Activated naive CD8-positive, alpha-beta T cell treated with anti-CD3 and anti-CD28 coated beads for 36 hours (primary cell): ENCODE measurements at places on chromosomes 2 and 18. TPM values are rescaled to one million over a fixed set of nuclear protein-coding genes. Genes with fewer than 3 reads are reported as not detected.

DNA sequence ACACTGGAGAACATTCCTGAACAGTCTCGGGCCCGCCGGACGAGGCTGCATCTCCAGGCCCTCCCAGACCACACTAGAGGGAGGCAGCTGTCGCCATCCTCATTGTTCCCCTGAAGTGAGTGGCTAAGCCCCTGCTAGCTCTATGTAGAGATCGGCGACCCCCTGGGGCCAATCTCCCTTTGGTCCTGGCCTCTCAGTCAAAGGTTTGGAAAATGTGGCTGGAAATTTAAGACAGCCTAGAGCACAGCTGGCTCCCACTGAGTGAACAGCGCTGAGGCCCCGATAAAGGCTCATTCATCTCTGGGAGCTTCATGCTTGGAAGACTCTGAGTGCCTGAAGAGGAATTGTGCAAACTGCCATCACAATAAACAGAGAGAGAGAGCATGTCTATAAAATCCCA is 360.3 kb downstream of the CLIP4 start:
- no peak for DNase-seq

DNA sequence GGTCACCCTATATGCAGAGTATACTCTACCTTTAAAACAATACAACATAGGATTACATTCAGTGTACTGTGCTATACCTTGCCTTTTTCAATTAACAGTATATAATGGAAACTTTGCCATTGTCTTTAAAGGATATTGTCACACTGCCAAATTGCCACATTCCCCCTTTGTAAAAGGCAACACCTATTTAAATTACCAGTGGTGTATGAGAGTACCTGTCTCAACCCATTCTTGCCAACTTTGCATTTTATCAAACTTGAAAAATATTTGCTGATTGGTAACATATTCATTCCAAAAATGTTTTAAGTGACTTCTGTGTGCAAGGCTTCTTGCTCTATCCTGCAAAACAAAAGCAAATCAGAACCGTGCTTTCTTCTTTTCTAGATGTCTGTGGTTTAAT is 92.9 kb downstream of the FMNL2 start:
- DNase-seq = no peak

- DNase-seq = no peak
These were observed 34.8 kb upstream of the ACAA2 start for GRCh38 chr18:49848115-49848514.

DNA sequence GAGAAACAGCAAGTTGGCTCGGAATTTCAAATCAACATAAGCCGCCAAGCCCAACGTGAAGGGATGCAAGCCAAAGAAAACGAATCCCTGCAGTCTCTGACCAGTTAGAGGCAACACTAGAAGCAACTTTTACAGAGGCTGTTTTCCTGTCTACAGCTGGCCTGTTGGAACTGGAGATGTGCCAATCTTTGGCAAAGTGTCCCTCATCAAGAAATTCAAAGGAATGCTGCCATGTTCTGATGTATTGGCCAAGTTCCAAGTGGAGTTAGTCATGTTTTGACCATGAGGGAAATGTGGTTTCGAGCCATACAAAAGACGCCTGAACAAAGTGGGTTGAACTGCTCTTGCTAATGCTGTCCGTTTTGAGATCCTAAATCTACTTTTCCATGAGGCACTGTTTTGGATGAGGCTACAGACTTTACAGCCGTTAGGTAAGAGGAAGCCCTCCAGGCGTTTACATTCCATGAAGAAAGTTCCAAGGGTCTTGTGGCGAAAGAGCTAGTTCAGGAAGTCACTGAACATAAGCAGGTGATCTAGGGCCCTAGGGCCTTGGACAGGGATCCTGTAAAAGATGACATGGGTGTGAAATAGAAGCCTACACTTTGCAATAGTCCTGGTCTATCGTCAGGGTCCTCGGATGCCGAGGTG is 140.7 kb upstream of the PXDN start:
- DNase-seq = no peak

DNA sequence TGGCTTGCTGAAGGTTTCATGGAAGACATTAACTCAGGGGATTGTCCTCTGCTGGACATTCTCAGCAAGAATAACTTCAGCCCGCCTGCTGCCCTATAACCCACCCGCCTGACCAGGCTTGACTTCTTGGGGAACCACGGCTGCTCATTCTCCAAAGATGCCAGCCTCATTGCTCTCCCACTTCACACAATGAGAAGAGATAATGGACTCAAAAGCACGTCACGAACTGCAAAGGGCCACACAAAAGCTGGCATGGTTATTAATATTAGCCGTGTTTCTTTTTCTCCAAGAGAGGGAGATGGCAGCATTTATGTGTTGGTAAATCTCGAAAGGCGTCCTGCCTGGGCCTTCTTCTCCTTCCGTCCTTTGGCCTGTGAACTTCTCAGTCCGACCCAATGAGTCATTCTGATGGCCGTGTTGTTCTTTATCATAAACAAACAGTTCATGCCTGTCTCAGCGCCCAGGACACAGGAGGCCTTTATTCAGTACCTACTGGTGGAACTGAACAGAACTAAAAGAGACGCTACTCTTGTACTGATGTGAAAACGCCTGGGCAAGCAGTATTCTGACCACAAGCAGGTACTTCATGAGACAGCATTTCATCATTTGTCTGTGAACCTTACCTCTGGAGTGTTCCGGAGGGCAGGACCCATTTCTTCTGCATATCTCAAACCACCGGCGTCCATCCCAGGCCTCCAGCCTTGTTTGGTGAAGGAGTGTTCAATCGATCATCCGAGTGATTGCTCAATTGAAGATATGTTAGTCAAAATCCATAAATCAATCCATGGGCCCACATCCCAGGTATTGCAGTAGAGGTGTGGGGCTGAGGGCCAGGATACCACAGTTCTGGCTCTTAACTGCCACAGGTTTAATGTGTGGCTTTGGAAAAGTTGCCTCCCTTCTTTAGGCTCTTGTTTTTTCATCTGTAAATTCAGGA is 25.1 kb upstream of the KLHL29 start:
- no peak for DNase-seq

The SYT4 gene
- total RNA-seq = not detected

DNA sequence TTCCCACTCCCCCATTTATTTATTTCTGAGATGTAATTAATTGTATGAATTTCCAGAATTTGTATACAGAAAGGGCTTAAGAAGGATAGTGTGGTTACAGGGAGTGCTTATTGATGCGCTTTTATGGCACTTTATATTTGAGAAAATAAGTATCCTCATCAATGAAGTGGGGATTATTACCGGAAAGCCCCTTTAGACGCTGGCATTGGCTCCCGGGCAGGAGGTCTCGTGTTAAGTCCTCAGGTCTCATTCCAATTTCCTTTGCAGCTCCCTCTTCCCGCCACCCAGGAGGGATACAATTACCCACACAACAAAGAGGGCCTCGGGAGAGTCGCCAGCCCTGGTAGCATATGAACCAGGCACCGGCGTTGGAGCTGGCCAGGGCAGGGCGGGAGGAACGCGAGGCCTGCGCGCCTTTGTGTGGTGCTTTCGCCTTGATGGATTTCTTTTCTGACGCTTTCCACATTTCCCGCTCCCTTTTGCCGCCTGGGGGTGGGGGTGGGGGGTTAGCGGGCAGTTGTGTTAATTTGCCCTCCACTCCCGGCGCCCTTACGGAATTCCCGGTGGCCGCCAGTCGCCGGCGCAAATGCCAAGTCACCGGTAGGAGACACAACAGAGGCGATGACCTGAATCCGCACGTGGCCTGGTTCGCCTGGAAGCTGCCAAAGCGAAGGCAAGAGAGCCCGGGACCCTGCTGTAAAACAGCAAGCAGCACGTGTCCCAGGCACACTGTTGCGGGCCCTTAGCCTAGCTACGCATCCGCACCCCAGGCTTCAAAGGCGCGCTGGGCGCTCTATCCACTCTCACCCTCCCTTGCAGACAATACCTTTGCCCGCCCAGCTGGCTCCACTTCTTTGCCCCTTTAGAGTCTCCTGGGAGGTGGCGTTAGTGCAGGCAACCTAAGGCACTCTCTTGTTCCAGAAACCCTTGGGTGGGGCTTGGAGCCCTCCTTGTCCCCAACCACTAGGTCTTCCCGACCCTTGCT is 3.3 kb downstream of the GAD1 start:
- DNase-seq = no peak

GRCh38 chr2:127619203-127619590 is 26.8 kb upstream of the GPR17 start:
- no peak for DNase-seq

GRCh38 chr2:25041307-25041927 is 459 bp upstream of the EFR3B start:
- peak; percentile 8 for DNase-seq

The POMC gene
- 6.3 TPM for total RNA-seq

DNA sequence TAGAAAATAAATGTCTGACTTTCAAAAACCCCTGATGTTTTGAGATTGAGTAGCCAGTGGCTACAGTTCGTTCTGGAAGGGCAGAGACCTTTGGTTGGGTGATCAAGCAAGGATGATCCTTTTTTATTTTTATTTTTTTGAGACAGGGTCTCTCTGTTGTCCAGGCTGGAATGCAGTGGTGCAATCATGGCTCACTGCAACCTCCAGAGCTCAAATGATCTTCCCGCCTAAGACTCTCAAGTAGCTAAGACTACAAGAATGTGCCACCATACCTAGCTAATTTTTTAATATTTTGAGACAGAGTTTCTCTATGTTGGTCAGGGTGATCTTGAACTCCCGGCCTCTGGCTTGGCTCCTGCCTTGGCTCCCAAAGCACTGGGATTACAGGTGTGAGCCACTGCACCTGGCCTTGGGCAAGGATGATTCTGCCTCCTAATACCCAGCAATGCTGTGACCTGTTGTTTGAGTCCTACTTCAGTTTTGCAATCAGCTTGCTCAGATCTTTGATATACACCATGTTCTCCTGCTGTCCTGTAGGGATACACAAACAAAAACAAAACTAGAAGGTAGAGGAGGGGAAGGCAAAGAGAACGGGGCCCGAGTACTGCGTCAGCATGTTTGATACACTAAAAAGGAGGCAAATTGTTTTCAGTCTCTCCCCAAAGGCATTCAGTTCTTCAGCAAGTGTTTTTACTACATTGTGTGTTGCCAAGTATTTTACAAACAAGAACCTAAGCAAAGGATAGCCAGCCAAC is 59.2 kb upstream of the LYPD6B start:
- DNase-seq = no peak

The CIB4 gene
- total RNA-seq = not detected

GRCh38 chr2:6750411-6751158 is 115.1 kb downstream of the CMPK2 start:
- DNase-seq = no peak

The G6PC2 gene
- total RNA-seq = not detected

- no peak for DNase-seq
These were observed 297.9 kb downstream of the LRATD1 start for GRCh38 chr2:14930441-14930840.

DNA sequence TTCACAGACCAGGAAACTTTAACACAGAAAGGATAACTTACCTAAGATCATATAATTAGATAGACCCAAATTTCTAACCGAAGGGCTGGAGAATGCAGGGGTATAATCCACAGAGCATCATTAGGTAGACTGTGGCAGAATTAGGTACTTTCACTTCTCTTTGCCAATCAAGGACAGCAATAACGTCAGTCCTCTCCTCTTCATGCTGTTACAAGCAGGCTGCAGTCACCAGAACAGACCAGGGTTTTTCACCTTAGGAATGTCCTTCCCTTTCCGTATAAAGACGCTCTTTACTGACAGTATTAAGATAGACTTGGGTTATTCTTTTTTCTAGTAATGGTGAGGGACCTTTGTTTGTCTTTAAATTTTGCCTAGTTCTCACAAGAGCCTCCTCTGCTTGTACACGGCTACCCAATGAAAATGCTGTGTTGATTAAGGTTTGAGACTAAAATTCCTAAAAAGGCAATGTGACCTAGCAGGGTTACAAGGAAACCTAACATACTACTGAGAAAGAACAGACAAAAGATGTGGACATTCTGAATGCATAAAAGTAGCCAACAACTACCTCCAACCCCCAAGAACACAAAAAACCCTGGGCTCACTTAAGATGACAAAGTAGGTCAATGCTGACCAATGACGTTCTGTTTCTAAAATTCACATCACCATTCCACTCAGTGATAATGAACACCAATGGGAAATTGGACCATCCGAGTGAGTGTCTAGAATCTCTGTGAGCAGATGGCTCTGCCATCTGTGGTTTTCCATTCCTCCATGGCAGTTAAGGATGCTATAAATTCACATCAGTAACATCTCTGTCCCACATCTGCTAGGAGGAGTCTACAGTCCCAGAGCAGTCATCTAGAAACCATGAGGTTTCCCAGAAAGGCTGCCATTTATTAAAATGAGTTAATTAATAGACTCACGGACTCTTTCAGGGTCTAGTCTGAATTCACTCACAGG is 2.1 kb downstream of the PDIA6 start:
- DNase-seq = no peak

DNA sequence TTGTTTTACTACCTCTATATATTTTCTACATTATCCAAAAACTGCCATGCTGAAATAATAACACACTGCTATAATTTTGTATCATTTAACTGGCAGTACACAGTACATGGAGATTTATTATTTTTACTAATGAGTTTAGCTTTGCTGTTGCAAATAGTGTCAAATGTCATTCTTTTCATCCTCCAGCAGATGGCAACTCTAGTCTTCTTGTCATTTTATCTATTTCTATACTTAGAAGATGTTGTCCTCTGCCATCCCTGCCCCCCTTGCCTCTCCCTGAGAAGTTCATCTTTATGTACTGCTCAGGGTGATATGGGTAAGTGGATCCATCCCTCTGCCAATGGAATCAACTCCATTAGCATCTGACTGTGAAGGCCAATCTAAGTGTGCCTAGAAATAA is 21.7 kb upstream of the LRRTM1 start:
- DNase-seq = no peak

The HOXD3 gene
- total RNA-seq = not detected

- DNase-seq = no peak
These were observed 120.5 kb downstream of the PMAIP1 start for GRCh38 chr18:60020107-60020925.

The ABCB11 gene
- total RNA-seq = not detected

The ELOA2 gene
- total RNA-seq = not detected

- DNase-seq = no peak
These were observed 2.7 kb upstream of the TMBIM1 start for GRCh38 chr2:218295029-218295428.

- DNase-seq = no peak
These were observed 86.1 kb upstream of the ITPRID2 start for GRCh38 chr2:181805228-181806038.

DNA sequence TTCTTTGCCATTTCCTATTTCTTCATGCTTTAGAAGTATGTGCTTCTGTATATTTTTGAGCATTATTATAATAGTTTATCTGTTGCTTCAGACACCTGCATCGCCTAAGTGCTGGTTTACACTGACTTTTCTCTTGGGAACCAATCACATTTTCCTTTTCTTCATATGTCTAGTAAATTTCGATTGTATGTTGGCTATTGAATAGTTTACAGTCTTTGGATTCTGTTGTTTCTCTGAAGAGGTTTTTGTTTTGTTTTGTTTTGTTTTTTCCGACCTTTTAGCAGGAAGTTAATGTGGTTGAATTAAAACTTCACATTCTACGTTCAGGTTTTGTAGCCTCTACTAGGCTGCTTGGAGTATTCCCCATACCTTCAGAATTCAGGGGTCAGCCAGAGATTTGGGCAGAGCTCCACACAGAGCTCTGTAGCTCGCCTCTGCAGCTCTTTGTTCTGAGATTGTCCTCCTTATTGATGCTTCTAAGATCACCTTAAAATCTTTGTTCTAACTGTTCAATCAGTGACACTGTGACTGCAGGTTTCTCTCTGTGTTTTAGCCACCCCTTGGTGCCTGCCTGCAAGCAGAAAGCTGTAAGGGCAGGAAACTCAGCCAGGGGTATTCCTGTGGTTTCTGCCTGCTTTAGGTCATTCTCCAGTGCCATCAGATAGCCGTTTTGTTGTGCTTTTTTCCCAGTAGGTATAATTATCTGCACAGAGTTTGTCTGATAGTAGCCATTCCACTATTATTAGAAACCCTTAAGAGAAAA is 83.4 kb downstream of the FAM168B start:
- DNase-seq = no peak
